Frontal cortex (tissue), 4 donors: ENCODE measurements at places on chromosomes 6 and 20. TPM values are rescaled to one million over a fixed set of nuclear protein-coding genes. Genes with fewer than 3 reads are reported as not detected.

- DNase-seq: no peak
Measured at GRCh38 chr6:9020001-9020400, 584.7 kb upstream of the SLC35B3 start.

The LAMA4 gene
- total RNA-seq: 24.1 TPM

DNA sequence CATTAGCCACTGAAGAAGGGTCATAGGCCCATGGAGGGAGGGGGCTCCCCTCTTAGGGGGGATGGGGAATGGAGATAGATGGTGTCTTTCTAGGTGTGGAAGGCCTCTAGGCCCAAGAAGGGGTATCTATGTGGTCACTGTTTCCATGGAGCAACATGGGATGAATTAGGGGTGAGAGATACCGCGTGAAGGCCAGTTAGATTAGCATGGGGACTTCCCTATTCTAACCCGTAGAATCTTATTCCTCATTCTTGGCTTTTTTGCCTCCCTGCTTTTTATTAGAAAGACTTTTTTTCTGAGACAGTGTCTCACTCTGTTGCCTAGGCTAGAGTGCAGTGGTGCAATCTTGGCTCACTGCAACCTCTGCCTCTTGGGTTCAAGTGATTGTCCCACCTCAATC, 3.2 kb downstream of the RAB44 start:
- no peak for DNase-seq

- DNase-seq: no peak
Measured at GRCh38 chr6:18203786-18204185, 48.6 kb downstream of the KDM1B start.

GRCh38 chr6:134039116-134039515, 13.3 kb downstream of the SLC2A12 start:
- no peak for DNase-seq

DNA sequence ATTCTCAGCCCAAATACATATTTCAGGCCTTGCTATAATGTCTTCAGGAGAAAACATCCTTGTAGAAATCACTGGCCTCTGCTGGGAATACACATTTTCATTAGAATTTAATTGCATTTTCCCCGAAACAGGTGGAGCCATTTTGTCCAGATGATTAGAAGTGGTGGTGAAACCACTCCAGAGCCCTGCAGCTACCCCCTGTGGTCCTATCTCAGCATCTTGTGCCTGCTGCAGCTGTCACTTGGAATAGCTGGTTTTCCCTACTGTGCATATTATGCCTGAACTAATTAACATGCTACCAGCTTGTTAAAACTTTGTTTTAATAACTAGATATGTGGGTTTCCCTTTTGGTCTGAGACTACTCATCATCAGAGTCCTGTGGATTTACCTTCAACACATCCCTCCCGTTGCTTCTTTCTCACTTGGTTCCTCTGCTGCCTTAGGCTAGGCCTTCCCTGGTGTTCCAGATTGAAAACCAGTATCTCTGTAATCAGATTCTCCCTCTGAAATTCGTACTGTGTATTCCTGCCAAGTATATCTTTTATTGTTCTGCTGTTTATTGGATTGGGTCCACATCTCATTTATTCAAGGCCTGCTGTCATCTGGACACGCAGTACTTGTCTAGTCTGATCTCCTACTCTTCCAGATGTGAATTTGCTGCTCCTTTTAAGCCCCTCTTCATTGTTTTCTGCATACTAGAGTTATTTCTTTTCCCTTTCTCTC, 15.2 kb downstream of the DNAH8 start:
- no peak for DNase-seq

The AIF1 gene
- total RNA-seq: 6.9 TPM

DNA sequence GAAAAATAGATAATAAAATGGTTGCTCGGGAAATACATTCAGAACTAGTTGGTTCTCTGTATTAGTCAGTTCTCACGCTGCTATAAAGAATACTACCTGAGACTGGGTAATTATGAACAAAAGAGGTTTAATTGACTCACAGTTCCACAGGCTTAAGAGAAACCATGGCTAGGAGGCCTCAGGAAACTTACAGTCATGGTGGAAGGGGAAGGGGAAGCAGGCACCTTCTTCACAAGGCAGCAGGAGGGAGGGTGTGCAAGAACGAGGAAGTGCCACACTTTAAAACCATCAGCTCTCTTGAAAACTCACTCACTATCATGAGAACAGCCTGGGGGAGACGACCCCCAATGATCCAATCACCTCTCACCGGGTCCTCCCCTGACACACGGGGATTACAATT, 24.2 kb upstream of the SNX9 start:
- DNase-seq: no peak

DNA sequence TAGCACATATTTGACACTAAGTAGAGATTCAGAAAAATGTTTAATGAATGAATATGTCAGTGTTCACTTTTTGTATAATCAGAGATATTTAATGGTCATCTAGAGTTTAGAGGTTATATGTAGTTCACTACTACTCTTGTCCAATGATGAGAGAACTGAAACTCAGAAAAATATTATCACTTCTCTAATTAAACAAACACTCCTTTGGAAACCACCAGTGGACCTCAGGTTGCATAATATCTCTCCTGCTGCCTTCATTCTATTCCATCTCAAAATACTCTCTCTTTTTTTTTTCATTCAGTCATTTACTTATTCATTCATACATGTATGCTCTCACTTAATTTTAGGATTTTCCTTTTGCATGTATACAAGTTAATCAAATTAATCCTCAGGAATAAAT, 423.1 kb upstream of the RNF217 start:
- no peak for DNase-seq

DNA sequence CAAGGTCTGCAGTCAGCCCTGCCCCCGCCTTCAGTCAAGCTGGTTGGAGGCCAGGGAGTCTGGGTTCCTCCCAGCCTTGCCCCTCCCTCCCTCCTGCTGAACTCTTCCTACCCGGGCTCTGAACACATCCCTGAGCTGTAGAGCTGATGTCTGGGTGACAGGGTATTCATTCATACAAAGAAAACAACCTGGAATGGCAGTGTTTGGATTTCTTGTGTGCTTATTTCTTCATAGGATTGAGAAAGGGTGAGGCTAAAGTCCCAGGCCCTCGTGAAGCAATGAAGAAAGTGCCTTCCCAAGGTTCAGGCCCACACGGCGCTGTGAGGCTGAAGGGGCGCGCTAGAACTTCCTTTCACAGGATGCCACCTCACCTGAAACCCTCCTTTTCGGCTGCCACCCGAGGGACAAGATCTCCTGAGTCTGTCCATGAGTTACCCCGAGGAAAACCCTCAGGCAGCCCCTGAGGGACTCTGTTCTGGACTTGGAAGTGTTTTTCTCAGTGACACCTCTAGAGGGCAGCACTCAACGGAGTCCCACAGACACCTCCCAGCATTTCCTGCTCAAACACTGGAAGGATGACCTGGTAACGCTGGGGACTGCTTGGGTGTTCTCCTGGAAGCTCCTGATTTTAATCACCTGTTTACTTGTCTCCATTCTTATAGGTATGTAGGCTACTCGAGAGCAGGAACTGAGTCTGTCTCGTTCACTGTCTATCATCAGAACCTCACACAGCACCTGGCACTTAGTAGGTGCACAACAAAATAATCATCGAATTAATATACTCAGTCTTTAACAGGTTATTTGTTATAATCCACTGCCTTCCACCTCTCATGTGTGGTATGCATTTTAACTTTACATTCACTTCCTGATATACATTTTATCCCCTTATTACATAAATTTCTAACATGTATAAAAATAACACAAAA, 11.8 kb upstream of the GSTA1 start:
- no peak for DNase-seq

DNA sequence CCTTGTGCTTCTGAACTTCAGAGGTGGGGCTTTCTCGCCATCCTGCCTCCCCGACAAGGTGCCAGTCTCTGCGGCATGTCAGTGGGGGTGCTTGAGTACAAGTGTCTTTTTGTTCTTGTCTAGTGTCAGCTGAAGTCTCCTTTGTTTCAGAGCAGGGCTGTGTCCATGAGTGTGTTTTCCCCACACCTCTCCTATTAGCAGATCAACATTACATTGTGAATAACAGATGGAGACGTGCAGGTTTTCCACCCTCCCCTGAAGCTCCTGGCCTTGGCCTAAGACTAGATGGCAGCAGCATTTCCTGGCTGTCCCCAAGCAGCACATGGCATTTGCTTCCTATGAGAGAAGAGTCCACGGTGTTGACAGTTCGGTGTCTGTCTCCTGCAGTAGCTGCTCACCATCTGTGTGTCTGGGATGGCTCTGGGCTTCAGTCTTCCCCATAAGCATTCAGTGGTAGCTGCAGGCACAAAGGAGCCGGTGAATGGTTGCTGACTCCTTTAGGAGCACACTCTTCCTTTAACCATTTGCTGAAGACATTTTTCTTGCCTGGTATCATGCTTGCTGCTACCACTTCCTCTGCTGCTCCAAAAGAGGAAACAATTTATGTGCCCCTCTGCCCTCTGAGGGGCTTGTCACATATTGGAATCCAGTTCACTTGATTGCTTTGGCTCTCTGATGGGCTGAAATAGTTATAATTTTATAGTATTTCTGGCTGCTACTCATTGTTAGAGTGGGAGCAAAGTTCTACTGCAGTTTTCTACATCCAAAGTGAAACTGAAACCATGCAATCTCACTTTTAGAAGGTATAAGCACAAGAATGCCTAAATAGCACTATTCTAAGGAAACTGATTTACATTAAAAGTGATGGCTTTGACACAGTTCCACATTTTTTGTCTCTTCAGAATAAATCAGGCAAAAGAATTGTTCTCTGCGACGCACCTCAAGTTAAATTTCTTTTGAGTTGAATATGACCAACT, 913.0 kb downstream of the C6orf118 start:
- DNase-seq: peak; percentile 4

GRCh38 chr6:37051138-37052026, 45.9 kb downstream of the FGD2 start:
- peak; percentile 69 for DNase-seq

The ULBP3 gene
- total RNA-seq: 11.8 TPM

DNA sequence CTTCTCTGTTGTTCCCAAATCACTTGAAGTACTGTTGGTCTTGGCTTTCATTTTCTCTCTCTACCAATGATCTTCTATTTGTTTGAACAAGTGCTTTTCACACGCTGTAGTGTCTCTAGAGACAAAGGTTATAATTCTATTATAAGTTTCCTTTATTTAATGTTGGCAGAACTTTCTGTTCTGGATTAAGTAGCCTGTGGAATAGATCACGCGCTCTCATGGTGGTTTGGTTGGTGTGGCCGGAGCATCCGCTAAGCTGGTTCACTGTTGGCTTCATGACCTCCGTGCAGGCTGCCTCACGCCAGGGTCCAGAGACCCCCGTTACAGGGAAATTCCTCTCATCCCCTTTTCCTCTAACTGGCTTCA, 30.9 kb upstream of the KIF25 start:
- no peak for DNase-seq

The SOBP gene
- 42.4 TPM for total RNA-seq

GRCh38 chr20:41340327-41341055, at the start of gene LPIN3:
TSS of gene LPIN3 (plus strand) at chr20:41340821. CDS start at chr20:41345804, 4,983 bp downstream.
- DNase-seq: no peak

The RNF144B gene
- total RNA-seq: 2.9 TPM

GRCh38 chr6:16928387-16928786, 167.1 kb upstream of the ATXN1 start:
- no peak for DNase-seq

GRCh38 chr6:157982102-157982562, 469 bp downstream of the SYNJ2 start:
- DNase-seq: no peak

The KCNG1 gene
- 22.4 TPM for total RNA-seq

- DNase-seq: no peak
Measured at GRCh38 chr6:71049198-71049770, 92.4 kb upstream of the B3GAT2 start.

- no peak for DNase-seq
Measured at GRCh38 chr6:108752733-108753590, 95.3 kb upstream of the ARMC2 start.

The SYCP2L gene
- total RNA-seq: 5.7 TPM

DNA sequence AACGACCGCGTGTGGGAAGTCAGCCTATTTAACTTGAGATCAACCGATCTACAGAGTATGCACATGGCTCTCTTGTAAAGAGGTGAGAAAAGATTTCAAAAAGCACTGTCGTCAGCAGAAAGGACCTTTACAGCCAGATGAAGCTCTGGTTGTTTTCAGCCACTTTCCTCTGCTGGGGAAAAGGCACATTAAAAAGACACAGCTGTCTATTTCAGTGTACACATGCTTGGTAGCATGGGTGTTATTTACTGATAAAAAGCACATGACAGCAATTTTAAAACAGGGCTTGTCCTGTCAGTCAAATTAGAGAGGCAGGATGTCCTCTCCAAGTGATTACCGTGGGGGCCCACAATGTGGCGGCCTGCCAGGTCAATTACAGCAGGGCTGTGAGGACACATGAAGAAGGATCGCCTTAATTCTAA, 188.9 kb downstream of the PRKN start:
- DNase-seq: no peak

DNA sequence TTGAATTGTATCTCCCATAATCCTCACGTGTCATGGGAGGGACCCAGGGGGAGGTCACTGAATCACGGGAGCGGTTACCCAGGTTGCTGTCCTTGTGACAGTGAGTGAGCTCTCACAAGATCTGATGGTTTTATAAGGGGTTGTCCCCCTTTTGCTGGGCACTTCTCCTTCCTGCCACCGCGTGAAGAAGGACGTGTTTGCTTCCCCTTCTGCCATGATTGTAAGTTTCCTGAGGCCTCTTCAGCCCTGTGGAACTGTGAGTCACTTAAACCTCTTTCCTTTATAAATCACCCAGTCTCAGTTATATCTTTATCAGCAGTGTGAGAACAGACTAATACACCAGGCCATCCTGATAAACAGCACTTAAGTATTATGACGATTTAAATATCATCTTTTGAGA, 9.0 kb upstream of the MRGBP start:
- no peak for DNase-seq

The POU5F1 gene
- not detected for total RNA-seq

The THBS2 gene
- total RNA-seq: 6.5 TPM

GRCh38 chr20:38165966-38166702, 1.1 kb upstream of the TGM2 start:
- DNase-seq: no peak

DNA sequence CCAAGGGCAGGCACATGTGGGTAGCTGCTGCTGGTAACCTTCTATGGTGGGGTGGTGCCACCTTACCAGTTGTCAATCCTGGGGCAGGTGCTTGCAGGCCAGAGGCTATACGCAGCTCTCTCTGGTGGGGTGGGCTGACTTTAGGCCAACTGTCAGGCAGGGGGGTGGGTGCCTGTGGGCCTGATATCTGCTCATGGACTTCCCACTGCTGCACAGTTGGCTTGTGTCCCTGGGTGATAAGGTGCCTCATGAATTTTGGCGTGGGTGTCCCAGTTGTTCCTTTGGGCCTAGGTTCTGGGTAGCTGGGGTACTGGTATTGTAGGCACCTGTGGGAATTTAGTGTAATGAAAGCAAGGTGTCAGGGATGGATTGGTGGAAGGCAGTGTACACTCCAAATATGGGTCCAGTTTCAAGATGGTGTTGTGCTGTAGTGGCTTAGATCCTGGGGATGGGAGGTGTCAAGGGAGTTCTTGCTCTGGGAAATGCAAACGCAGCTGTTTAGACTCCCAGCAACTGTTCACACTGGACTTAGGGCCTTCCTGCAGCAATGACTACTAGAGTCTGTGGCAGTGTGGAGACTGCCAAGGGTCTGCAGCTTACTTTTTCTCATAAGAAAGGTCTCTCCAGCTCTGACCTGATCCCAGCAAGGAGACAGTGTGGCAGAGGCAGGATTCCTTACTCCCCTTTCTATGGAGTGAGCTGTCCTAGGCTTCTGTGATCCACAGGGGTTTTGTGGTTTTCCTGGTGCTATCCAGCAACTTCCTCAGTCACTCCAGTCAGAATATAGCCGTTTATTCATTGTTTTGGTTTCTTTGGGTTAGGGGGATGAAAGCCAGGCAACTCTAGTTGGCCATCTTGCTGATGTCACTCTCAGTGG, 128.2 kb downstream of the CRYBG1 start:
- DNase-seq: no peak
